Hindlimb muscle (tissue), 1 donor: ENCODE measurements at places on chromosomes 16 and 17. TPM values are rescaled to one million over a fixed set of nuclear protein-coding genes. Genes with fewer than 3 reads are reported as not detected.

GRCh38 chr16:64365448-64365931 lies 756.4 kb downstream of the CDH11 start:
- no peak for DNase-seq

DNA sequence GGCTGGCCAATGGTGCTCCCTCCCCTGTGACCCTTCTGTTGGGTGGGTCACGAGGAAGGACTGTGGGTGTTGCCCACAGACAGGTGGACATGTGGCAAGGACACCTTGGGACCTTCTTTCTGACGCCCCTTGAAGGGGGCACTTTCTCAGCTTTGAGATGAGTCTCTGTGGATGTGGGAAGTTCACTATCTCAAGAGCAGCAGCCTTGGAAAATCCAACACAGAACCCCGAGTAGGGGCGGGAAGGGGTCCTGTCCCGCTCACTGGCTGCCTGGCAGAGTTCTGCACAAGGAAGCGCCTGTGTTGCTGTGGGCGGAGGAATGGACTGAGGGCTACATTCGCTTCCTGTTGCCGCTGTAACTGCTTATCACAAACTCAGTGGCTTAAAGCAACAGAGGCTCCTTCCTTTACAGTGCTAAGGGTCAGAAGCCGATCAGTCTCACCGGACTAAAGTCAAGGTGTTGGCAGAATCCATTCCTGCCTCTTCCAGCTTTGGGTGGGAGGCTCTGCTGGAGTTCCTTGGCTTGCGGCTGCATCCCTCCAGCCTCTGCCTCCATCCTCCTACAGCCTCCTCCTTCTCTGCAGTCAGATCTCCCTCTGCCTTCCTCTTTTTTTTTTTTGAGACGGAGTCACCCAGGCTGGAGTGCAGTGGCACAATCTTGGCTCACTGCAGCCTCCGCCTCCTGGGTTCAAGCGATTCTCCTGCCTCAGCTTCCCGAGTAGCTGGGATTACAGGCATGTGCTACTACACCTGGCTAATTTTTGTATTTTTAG lies 305.2 kb downstream of the SEC14L1 start:
- DNase-seq, result no peak

DNA sequence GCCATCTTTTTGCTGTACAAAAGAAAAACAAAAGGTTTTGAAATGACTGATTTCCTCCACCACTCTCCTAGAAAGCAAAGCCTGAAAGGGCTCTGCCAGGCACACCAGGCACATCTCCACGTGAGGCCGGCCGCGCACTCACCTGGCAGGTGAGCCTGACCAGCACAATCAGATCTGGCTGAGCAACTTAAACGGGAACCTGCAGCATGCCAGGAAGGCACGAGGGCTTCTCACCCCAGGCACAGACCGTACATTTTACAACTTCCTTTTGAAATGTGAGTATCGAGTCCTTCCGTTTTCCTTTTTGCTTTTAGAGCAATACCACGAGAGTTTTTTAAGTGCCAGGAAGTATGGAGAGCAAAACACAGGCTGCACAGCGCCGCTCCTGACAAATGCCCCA lies 22.5 kb downstream of the SLC38A10 start:
- no peak for DNase-seq

- DNase-seq, result no peak
Measured at GRCh38 chr16:4314532-4315185, 1.2 kb upstream of the GLIS2 start.

Gene SNX20
- polyA plus RNA-seq, result 1.7 TPM

- DNase-seq, result no peak
Measured at GRCh38 chr17:41480136-41480535, 815 bp downstream of the KRT35 start.

DNA sequence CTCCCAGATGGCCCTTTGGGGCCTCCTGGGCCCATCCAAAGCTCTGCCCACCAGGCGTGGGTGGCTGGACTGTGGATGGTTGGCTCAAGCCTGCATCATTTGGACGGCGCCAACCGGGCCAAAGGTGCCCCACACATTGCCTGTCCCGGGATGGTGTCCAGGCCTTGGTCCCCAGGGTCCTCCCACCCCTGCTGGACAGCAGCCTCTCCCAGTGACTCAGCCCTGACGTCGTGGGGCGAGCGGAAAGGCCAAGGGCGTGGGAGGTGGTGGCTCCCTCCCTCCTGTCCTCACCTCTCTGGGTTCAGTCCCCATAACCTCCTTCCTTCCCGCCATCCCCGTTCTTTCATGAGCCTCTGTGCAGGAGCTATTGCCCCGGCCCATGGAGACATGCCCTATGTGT lies 42.1 kb upstream of the DLX4 start:
- peak; percentile 9 for DNase-seq

DNA sequence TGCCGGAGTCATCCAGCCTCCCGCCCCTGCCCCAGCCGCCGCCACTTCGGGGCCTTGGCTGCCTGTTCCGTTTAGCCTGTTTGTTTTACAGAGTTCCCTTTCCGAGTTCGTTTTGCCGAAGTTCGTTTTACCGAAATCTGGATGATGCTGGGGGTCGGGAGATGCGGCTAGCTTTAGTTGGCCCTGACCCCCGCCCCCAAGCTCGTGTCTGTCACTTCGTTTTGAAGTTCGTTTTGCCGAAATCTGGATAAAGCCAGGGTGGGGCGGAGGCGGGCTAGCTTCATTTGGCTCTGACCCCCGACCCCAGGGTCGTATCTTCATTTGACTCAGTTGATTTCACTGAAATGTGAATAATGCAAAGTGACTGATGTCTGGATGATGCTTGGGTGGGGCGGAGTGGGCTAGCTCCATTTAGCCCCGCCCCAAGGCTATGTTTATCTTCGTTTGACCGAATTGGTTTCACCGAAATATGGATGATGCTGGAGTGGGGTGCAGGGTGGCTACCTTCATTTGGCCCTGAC lies 591 bp downstream of the PSMD7 start:
- DNase-seq, result no peak

Gene PCGF2
- 32.7 TPM for polyA plus RNA-seq

Gene CCL4
- 3.2 TPM for polyA plus RNA-seq

DNA sequence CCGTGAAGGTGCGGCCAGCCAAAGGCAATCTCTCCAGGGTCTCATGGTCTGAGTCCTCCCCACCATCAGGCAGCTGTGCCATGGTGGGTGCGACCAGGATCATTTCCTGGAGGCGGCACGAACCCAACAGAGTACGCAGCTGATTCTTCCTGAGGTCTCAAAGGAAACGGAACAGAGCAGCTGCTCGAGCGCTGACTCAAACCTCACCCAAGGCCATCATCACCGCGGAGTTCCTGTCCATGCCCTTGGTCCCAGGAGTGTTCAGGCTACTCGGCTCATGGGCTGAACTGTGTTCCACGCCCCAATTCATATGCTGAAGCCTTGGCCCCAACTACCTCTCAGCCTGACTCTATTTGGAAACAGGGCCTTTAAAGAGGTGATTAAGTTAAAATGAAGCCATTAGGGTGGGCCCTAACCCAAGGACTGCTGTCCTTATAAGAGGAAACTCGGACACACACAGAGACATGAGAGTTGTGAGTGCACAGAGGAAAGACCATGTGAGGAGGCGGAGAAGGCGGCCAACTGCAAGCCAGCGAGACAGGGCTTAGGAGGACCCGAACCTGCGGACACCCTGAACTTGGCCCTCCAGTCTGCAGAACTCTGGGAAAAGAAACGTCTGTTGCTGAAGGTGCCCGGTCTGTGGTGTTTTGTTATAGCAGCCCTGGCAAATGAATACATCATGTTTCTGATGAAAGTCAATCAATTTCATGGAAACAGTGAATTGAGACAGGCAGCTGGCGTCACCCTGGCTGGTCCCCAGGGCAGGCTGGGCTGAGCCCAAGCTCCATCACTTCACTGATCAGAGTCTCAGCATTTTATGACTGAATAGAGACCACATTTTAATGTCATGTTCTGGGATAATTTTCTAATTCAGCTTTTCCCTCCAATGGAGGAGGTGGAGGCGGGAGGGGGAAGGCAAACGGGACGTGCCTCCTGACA lies 13.7 kb downstream of the MXRA7 start:
- no peak for DNase-seq

DNA sequence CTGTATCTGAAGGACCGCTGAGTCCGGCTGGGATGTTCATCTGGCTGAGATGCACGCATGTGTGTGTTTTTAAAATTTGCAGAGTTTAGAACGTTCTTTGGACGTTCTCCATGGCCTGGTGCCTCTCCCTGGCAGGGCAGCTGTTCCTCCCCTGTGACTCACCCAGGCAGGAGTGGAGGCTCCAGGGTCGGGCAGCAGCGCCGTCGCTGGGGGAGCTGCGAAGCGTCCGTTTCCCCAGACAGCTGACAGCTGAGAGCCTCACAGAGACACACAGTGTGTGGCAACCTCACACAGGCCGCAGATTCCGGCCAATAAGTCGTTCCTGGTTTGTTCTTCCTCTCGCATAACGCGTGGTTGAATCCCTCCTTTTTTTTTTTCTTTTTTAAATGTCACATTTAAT lies 80.6 kb downstream of the OR1D5 start:
- peak; percentile 85 for DNase-seq

- DNase-seq, result no peak
Measured at GRCh38 chr17:17713839-17714238, 32.6 kb downstream of the RAI1 start.

GRCh38 chr16:56288019-56288418 lies 96.7 kb downstream of the GNAO1 start:
- DNase-seq, result no peak

Gene C17orf67
- polyA plus RNA-seq, result 2.3 TPM

DNA sequence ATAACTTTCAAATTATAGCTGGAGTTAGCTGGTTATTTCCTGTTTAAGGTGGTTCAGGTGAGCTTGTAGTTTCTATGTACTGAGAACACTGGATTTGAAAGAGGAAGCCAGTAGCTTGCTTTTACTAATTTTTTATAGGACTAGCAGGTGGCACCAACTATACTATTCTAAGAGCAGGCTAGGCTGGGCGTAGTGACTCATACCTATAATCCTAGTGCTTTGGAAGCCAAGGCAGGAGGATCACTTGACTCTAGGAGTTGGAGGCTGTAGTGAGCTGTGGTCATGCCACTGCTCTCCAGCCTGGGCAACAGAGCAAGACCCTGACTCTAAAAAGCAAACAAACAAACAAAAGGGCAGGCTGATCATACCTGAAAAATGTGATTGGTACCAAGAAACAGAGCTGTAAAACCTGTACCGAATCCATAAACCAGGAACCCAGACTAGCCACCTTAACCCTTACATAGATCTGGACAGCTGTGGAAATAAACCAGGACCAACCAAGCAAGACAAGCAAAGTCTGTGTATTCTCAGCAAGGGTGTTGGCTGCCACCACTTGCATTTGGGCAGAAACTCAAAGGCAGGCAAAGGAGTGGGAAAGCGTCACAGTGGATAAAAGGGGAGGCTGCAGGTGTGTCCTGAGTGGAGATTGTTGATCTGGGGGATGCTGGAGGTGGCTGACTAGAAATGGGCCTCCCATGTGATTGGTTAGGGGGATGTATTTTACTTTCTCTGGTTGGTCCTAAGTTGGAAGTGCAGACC lies 36.3 kb downstream of the SLC47A1 start:
- no peak for DNase-seq

Gene KCNJ2
- 3.4 TPM for polyA plus RNA-seq

GRCh38 chr17:3955673-3955988 lies 8.6 kb downstream of the ATP2A3 start:
- DNase-seq, result no peak

DNA sequence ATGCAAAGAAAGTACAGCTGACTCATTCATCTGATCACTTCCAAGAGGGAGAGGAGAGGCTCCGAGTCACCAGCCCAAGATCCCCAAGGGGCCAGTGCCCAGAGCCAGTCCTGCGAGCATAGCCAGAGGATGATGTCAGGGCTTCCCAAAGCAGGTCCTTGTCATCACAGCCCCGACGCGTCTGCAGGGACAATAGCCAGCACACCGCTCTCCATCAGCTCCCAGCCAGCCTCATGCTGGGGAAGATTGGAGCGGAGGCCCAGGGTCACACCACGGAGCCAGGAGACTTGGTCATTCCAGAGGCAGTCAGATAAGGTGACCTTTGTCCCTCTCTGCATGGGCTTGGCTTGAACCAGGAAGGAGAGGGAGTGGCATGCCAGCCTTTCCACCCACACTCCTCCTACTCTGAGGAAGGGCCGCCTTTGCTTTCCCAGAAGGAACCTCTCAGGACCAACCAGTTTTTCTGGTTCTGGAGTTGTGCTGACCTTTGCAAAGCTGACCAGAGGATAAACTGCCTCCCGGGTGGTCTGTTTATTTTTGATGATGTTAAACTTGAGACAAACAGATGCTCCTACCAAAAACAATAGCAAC lies 58.3 kb upstream of the ARHGAP44 start:
- peak; percentile 10 for DNase-seq

Gene KRT16
- 0.23 TPM for polyA plus RNA-seq

- DNase-seq, result no peak
Measured at GRCh38 chr16:89707695-89708094, 6.2 kb upstream of the SPATA2L start.

Gene KRTAP2-2
- not detected for polyA plus RNA-seq

DNA sequence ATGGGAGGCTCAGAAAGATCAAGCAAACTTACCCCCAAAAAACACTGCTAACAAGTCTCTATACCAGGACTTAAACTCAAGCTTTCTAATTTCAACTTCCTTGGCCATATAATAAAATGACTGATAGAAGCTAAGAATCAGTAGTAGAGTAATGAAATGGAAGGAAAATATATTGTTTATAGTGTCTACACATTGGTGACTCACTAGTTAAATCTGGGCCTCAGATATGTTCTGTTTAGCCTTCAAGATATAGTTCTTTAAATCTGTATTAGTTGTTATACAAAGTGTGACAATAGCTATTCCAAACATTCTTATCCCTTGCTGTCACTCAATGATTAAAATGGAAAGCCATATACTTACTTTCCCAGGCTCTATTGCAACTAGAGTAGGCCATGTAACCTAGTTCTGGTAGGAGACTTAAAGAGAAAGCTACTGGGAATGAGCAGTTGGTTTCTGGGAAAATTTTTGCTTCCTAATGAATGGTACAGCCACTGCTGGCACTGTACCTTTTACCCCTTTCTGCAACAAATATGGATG lies 18.3 kb downstream of the SSH2 start:
- no peak for DNase-seq
